Endodermal cell (in vitro differentiated cells): ENCODE measurements at places on chromosomes 16 and 17. TPM values are rescaled to one million over a fixed set of nuclear protein-coding genes. Genes with fewer than 3 reads are reported as not detected.
A peak's percentile ranks its signal among the peaks of the same experiment; 100 is the strongest.

DNA sequence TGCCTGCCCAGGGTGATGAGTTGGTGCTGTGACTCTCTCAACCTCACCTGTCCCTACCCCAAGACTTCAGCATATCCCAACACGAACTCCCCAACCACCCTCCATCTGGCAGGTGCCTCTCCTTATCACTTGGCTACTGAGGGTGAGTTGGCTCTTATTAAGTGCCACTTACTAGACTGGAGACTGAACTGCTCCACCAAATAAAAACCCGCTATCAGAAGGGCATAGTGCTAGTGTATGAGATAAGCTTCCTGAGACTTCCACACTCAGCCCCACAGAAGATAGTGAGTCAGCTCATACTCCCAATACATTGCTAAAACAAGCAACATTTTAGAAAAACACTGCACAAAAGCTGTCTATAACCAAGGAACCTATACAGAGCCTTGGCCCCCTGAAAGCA is 16.0 kb upstream of the CCL18 start:
- DNase-seq: no peak

The MCRIP1 gene
- 166 and 183 TPM in 2 replicates for total RNA-seq

- peak; percentile 82 for DNase-seq
These were observed 131.6 kb upstream of the PLCG2 start for GRCh38 chr16:81647527-81647926.

The METTL26 gene
- 79.8 and 80.9 TPM in 2 replicates for total RNA-seq

DNA sequence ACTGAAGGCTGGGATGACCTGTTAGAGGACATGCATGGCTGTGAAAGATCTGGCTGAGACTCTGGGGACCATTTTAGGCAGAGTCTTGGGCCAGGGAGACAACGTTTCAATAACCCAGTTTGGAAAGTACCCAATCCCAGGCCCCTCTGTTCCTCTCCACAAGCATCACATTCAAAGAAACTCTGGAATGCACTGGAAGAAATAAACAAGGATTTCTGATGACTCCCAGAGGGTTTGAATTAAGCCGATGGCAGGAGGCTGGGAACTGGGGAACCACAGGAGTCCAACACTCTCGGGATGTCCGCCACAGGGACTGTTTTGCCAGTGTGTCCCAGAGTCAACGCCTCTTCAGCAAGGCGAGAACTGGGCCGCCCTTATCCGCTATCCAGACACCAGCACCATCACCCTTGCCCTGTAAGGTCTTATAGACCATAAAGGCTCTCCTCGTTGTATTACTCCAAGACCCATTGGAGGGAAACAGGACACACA is 3.3 kb downstream of the PMP22 start:
- DNase-seq: peak; percentile 80

- no peak for DNase-seq
These were observed 806 bp downstream of the IFT140 start for GRCh38 chr16:1610899-1611632.

DNA sequence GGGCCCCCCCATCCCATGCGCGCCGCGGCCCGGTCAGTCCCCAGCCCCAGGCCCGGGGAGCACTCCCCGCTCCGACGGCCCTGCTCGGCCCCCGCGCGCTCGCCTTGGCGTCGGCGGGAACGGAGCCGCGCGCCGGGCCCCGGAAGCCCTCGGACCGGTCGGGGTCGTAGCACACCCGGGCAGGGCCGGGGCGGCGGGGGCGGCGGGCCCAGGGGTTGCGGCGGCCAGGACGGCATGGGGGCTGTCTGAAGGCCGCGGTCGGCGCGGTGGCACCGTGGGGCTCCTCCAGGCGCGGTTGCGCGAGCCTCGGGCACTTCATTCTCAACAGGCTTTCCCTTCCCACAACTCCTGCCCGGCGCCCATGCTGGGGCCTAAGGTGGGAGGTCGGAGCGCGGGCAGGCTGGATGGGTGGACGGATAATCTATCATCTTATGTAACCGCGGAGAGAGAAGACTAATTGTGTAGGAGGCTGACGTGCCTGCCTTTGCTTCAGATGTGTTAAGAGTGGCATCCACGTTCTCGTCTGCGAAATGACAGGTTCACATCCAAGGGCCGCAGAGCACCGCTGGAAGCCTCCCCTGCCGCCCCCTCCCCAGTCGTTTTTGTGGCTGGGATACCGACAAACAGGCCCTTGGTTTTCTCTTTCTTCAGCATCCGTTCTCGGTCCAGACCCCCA is 708 bp downstream of the BAIAP2 start:
- DNase-seq: peak; percentile 78

GRCh38 chr17:79298799-79299198 is 224.2 kb downstream of the ENGASE start:
- no peak for DNase-seq

DNA sequence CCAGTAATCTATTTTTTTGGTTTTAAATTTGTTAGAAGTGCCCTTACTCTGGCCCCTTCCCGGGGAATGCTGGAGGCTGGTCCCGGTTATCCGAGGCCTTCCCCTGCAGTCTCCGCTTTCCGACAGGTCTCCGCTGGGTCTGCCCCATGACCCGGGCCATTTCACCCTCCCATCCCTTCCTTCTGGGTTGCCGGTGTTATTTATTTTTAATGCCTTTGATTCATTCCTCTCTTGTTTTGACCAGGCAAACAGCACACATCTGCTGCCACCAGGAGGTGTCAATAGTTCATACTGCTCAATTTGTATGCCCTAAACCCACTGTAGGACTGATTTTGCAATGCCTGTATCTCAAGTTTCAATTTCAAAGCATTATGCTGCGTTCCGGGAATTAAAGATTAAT is 113.2 kb upstream of the IRX5 start:
- DNase-seq: peak; percentile 60

The SPATA22 gene
- total RNA-seq: not detected in 2 replicates

DNA sequence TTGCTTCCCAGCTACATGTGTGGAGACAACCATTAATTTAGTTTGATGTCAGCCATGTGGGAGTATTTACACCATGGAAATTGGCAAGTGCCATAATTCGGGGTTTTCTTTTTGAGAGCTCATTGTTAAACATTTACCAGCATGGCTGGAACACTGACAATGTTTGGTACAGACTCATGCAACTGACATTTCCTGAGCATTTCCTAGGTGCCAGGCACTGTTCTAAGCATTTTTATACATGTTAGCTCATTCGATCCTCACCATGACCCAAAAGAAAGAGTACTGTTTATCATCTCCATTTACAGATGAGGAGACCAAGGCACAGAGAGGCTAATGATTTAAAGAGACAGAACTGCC is 86.9 kb downstream of the FOXL1 start:
- no peak for DNase-seq

The ZFP3 gene
- total RNA-seq: 0.06 to 0.09 TPM in 2 of 3 replicates, not detected in the other

DNA sequence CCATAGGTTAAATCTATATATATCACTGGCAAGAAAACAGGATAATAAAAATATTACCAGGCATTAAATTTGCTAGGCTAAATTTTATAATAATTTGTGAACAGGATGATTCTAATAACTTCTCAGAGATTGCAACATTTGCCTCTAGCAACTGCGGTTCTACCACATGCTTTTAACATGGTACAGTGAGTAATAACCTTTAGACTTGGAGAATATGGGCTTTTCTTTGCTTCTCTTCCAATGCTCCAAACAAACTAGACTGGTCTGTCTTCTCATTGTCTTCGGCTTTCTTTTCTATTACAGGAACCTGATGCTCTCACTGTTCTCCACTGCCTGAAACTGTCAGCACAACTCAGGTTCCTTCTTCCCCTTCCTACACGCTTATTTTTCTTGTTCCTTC is 80.6 kb downstream of the CA4 start:
- DNase-seq: no peak

The BCKDK gene
- 57.7 to 108 TPM (median 59.9 TPM) in 3 replicates for total RNA-seq

The EFNB3 gene
- 12.8 to 14.1 TPM (median 13.4 TPM) in 3 replicates for total RNA-seq

DNA sequence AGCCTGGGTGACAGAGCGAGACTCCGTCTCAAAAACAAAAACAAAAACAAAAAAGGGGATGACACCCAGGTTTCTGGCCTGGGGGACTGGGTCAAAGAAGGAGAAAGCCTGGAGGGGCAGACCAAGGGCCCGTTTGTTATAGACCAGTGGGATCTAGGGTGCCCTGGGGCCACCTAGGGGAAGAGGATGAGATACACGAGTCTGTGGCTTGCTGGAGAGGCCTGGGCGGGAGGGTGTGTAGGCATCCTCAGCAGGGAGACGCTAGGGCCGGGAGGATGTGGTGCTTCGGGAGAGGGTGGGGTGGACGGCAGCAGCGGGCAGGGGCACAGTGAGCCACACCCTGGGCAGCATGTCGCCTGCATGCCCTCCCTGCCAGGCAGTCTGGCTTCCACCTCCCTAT is 17.1 kb upstream of the CRK start:
- peak; percentile 73 for DNase-seq

The CNGB1 gene
- 0.29 and 0.59 TPM in 2 replicates for total RNA-seq

- no peak for DNase-seq
These were observed at the start of gene HOXB6 for GRCh38 chr17:48604770-48605329. Gene HOXB6, minus strand, starts transcription at chr17:48604986. Its CDS starts 6,836 bp downstream, at chr17:48598150.

- DNase-seq: peak; percentile 28
These were observed 9.1 kb downstream of the MPRIP start for GRCh38 chr17:17051380-17051779.

- DNase-seq: peak; percentile 90
These were observed at the start of gene ABHD15 for GRCh38 chr17:29566473-29567303. Gene ABHD15, minus strand, starts transcription at chr17:29567037. Its CDS starts 71 bp downstream, at chr17:29566966.

- no peak for DNase-seq
These were observed 21.2 kb upstream of the GCSH start for GRCh38 chr16:81117436-81117835.

DNA sequence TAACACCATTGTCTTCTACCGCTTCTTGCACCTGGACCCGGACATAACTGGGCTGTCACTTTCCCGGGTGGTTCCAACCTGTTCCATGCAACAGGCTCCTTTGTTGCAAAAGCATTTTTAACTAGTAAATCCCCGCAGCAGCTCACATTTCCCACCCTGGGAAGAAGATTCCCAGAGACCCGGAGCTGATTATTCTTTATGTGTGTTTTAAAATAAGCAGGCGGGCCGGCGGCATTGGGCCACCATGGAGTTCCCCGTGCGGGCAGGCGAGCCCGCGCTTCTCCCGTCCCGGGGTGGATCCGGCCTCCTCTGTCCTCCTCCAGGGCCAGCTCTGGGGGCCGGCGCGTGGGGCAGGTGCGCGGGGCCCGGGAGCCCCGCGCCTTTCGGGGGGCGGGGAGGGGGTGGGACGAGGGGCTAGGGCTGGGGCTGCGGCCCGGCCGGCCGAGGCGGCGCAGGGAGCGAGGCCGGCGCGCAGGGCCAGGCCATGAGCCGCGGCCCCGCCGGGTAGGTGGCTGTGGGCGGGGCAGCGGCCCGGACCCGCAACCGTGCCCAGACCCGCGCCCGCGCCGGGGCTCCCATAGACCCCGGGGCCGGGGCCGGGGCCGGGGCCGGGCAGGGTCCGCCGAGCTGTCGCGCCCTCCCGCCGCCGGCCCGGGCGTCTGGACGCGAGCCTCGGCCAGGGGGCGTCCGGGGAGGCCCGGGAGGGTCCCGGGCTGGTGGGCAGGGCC is 1.7 kb downstream of the CRAMP1 start:
- DNase-seq: peak; percentile 61

- DNase-seq: no peak
These were observed 182.3 kb upstream of the SOX9 start for GRCh38 chr17:71938340-71939010.

GRCh38 chr17:9553181-9553580 is 22.4 kb downstream of the STX8 start:
- no peak for DNase-seq

DNA sequence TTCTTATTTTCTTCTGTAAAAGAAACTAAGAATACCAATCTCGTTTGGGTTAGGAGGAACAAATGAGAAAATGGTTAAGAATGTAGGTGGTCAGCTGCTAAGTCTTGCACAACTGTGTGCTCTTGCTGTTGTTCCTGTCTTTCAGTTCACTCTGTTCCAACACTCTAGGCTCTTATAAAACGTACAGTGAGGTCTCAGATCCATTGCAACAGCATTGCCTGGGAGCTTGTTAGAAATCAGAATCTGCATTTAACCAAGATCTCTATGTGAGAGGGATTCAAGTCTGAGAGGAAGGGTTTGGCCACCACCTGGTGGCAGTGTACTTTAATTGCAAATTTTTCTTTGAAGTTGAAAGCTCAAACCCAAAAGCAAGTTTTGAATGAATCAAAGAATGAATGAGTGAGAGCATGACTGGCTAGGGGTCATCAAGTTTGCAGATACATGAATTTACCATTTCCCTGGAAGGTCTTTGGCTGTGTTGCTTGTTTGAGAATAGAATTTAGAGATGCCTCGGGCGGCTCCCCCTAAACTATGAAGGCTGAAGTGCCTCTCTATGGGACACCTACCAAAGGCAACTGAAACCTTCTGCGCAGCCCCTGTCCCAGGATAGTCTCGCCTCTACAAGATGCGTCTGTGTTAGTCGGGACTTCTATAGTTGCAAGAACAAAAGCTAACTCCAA is 2.5 kb downstream of the ALOX15B start:
- DNase-seq: peak; percentile 84

- peak; percentile 90 for DNase-seq
These were observed 12.3 kb downstream of the CES4A start for GRCh38 chr16:67000384-67001351.

- DNase-seq: no peak
These were observed 1570.6 kb upstream of the GOT2 start for GRCh38 chr16:60304720-60305119.

The KRT40 gene
- total RNA-seq: not detected in 3 replicates

DNA sequence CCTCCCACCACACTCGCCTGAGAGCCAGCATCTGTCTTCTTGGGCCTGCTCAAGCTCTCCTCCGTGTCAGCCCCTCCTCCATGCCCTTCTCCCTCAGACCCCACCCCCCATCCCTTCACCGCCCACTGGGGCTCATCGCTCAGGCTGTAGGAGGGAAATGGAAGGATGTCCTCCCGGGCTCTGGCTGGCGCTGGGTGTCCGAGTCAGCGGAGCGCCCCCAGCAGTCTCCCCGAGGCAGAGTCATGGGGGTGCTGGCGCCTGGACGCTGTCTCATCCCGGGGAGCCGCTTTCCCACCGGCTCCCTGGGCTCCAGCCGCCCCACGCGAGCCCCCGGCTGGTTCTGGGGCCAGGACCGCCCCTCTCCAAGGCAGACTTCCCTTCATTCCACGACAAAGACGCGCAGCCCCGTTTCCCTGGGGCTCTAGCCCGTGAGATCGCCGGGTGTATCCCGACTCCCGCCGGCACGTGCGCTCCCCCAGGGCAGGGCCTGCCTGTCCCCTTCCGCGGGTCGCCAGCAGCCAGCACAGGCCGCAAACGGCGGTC is 428 bp upstream of the ANTKMT start:
- peak; percentile 88 for DNase-seq

The TBC1D3C gene
- total RNA-seq: 1.3 TPM in 1 of 3 replicates, not detected in the others

GRCh38 chr17:81484195-81484979 is 28.2 kb downstream of the ACTG1 start:
- peak; percentile 99 for DNase-seq

DNA sequence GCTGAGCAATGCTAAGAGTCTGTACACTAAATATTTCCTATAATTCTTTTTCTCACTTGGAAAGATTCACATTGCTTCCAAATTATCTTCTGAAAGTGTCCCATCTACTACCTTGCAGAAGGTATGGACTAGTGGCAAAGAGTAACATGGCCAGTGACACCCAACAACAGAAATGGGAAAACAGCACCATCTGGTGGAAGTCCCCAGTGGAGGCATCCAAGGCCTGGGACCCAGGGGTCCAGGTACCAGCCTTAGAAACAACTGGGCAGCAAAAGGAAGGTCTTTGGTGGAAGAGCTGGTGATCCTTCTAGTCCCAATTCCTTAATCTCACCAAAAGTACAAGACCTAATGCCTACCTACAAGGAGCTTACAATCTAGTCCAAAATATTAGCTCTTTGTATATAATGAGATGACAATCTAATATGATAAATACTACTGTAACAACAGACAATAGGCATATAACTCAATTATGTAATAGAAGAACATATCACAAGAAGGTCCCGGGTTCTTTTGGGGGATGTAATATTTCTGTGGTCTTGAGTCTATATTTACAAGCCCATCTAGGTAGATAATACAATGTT is 55.3 kb downstream of the SKAP1 start:
- peak; percentile 92 for DNase-seq
